ENCODE measurements at places on chromosomes 13 and 19. TPM values are rescaled to one million over a fixed set of nuclear protein-coding genes. Genes with fewer than 3 reads are reported as not detected.

KEAP1 gene
- 81.6 TPM for total RNA-seq

- peak; percentile 54 for DNase-seq
These were observed 549.3 kb downstream of the LIG4 start for GRCh38 chr13:107665926-107666458.

FAM124A gene
- not detected for total RNA-seq

POU4F1 gene
- not detected for total RNA-seq

GRCh38 chr19:38386971-38387549, 774 bp downstream of the GGN start:
- no peak for DNase-seq

DNA sequence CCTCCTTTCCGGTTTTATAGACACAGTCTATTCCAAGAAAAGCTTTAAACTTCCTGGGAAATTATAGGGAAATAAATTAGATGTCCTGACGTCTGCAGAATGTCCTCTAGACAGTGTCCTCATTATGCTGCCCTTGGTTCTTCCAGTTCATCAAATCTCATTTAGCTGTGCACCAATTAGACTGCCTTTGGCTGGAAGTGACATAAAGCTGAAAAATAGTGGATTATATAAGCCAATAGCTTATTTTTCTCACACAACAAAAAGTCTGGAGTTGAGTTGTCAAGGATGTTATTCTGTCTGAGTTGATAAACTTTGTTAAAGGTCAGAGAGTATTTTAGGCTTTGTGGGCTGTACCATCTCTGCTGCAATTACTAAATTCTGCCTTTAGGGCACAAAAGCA, 314.8 kb upstream of the TMTC4 start:
- no peak for DNase-seq

CEACAM21 gene
- not detected for total RNA-seq

ZNF799 gene
- total RNA-seq = 3.6 TPM

SHANK1 gene
- 4.7 TPM for total RNA-seq

GRCh38 chr13:52994051-52994450, 34.6 kb upstream of the OLFM4 start:
- DNase-seq = no peak

DNA sequence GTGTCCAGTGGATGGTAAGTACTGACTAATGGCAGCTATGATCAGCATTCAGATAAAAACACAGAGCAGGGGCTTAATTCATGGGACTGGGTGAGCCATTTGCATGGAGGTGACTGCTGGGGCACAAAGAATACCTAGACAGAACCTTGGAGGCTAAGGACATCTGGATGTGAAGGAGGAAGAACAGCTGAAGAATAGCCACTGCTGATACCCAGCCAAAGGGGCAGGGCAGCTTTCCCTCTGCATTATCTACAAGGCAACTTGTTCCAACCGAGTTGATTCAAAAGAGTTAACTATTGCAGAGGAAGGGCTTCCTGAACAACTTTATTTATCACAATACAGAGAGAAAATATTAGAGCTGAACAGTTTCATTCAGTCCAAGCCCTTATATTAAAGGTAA, 13.1 kb upstream of the THSD1 start:
- DNase-seq = no peak

FCAR gene
- total RNA-seq = not detected

GRCh38 chr19:15118248-15118647, 11.0 kb downstream of the SYDE1 start:
- no peak for DNase-seq

CFD gene
- 1.4 TPM for total RNA-seq

DNA sequence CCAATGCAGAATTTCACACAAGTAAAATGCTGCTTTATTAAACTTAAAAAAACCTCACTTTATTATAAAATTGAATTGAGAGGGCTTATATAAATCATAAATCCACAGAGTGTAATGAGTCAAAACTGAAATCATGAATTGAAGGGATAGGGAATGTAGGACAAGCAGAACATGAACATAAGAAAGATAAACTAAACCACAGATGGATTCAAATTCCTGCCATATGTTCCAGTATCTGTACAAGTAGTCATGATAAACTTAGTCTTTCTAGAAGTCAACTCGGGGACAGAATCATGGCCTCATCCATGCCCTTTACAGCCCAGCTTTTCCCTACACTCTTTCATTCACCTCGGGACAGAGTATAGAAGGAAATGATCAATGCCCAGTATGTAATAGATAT, 16.6 kb downstream of the LMO7 start:
- DNase-seq = no peak

DNA sequence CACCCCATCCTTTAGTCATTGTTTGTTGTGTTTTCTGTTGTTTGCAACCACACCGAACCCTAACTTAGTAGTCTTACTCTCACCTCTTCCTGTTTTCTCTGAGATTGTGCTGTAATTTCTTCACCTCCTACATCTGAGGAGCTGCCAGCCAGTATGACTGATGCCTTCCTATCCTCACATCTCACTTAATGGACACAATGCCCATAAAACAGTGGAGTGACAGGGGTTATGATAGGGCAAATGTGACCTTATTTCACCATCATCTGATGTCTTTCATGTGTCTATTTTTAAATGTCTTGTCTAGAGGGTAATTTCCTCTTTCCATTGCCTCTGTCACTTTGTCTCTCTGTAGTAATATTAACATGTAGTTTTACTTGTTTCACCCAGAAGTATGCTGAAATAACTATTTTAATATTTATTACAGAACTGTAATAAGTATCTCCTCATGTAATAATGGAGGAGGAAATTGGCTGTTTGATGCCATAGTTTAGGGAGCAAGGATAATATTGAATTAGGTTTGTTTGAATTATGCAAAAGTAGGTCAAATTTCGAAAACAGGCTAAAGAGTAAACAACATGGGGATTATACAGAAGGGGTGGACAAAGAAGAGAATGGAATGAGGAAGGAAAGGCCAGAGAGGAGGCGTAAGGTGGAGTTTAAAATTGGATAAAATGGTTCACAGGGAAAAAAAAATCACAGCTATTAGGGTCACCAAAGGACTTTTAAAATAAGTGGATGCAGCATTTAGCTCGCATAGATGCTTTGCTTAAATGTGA, 103.5 kb upstream of the SPRY2 start:
- no peak for DNase-seq

DNA sequence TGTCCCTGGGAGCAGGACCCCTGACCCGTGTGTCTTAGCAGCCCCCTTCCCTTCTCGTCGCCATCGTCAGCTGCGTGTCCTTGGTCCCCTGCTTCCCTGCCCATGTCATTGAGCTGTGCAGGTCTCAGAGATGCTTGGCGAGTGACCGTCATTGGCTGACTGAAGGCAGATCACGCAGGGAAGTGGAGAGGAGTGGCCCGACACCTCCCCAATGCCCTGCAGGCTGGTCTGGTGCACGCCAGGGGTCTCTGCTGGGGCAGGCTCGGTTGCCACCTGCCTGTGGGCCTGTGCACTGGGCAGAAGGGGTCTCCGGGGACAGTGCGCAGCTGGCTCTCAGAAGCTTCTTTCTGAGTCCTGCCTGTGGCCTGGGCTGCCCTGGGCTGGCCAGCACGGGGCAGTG, 6.2 kb downstream of the GNA11 start:
- DNase-seq = no peak

- peak; percentile 34 for DNase-seq
These were observed 1.1 kb downstream of the PIP5K1C start for GRCh38 chr19:3698974-3699740.

TNFSF9 gene
- total RNA-seq = not detected

- DNase-seq = no peak
These were observed 147.5 kb downstream of the ZNF536 start for GRCh38 chr19:30519607-30520205.

GRCh38 chr13:95098916-95099315, 202.3 kb downstream of the ABCC4 start:
- DNase-seq = no peak

SERPINE3 gene
- total RNA-seq = not detected

- DNase-seq = no peak
These were observed 31.7 kb upstream of the IL17D start for GRCh38 chr13:20671789-20672188.

DNA sequence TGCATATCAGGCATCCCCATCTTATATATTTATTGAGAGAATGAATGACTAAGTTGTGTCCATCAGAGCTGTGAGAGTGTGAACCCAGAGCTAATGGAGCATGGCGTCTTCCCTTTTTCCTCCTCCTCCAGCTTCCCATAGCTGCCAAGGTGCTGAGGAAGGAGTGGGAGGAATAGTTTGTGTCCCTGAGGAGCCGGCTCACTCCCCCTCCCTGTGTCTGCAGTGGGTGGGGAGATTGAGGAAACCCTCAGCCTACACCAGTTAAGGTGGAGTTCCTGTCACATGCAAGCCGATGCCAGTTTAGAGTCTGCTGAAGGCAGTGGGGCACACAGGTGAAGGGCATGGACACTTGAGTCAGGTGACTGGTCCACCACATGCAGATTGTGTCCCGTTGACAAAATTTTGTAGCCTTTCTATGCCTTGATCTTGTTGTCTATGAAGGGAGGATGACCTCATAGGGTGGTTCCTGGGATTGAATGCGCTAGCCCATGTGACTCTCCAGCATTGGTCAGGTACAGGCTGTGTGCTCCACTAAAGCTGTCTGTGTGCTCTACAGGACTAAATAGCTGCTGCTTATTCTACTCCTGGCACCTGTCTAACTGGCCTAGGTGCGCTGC, 47.6 kb upstream of the GPI start:
- DNase-seq = no peak

GAPDHS gene
- total RNA-seq = not detected
